ENCODE measurements at places on chromosomes 5 and 9.

- DNase-seq = no peak
Observed at GRCh38 chr9:127181315-127181580, 58.8 kb upstream of the ANGPTL2 start.

DNA sequence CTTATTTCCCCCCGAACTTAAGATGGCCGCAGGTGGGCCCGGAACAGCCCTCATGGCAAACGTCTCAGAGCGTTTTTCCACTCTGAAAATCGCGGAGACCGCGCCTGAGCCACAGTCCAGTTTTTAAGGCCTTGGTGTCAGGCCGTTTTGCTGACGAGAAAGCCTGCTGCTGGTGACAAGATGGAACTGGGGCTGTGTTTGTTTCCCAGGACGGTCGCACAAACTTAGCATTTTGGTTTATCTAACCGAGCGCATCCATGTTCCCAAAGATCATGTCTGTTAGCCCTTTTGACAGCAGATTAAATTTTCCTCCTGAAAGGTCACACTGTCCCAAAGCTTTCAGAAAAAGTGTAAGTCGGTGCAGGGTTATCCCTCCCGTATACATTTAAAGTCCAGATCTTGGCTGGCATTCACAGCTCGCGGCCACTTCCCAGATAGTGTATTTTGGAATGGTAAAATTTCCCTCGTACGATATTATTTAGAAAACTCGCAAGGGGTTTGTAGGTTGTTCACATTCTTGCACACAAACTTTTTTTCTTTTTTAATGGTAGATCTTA, 812 bp downstream of the SREK1 start:
- DNase-seq = peak; percentile 62

DNA sequence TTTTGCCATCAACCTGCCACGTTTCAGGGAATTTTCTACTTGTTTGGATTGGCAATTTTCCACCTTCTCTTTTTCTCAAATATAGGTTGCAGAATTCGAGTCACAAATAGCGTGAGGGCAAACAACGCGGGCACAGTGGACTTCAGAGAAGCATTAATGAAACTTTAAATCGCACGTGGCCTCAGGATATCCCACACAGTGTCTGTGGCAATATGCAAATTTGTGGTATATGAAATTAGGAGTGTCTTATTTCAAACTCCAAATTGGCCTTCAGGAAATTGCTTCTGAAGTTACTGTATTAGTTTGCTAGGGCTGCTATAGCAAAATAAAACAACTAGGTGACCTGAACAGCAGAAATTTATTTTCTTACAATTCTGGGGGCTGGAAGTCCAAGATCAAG, 91.2 kb downstream of the MTRR start:
- DNase-seq = no peak

GRCh38 chr5:129125819-129126218, 31.3 kb downstream of the ISOC1 start:
- DNase-seq = no peak

- no peak for DNase-seq
Observed at GRCh38 chr5:124920909-124921666, 174.6 kb upstream of the ZNF608 start.

DNA sequence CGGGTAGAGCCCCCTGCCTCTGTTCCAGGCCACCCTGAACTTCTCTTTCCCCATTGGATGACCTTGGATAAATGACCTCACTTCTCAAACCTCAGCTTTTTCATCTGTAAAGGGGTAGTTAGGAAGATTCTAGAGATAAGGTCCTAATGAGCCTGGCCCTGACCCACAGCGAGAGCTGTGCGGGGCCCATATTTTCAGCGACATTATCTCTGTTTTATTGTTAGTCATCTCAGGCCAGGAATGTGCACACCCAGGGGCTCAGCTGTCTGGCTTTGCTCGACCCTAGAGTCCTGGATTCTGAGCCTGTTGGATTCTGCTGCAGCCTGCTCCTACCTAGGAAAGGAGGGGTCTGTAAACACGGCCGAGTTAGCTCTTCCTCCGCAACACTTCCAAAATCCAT, 81.2 kb upstream of the LMX1B start:
- DNase-seq = no peak

GRCh38 chr5:148790545-148791333, 35.7 kb upstream of the ADRB2 start:
- DNase-seq = no peak

DNA sequence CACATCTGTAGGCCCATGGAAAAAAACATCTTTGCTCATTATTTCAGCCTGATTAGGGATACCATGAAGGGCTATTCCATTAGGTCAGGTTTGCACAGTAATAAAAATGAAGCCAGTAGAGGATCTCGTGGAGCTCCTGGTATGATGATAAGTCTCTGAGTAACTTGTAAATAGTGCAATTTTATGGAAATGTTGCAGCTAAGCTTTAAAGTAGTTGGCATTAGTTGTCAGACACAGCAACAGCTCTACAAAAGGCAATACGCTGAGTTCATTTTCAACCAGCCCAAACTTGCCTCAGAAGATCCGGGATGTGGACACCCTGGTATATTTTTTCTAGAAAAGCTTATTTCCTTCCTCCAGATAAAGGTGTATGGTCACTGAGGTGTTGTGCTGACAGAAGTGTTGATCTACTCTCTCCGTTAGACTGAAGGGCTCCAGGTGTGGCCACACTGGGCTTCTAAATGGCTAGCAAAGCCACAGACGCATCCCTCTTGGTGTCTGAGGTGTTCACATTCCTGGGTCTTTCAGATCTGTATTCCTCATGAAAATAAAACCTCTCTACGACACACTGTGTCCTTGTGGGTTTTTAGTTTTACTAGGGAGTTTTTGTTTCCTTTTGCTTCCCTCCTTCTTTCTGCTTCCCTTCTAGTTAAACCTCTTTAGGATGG, 141.6 kb downstream of the GHR start:
- DNase-seq = no peak

DNA sequence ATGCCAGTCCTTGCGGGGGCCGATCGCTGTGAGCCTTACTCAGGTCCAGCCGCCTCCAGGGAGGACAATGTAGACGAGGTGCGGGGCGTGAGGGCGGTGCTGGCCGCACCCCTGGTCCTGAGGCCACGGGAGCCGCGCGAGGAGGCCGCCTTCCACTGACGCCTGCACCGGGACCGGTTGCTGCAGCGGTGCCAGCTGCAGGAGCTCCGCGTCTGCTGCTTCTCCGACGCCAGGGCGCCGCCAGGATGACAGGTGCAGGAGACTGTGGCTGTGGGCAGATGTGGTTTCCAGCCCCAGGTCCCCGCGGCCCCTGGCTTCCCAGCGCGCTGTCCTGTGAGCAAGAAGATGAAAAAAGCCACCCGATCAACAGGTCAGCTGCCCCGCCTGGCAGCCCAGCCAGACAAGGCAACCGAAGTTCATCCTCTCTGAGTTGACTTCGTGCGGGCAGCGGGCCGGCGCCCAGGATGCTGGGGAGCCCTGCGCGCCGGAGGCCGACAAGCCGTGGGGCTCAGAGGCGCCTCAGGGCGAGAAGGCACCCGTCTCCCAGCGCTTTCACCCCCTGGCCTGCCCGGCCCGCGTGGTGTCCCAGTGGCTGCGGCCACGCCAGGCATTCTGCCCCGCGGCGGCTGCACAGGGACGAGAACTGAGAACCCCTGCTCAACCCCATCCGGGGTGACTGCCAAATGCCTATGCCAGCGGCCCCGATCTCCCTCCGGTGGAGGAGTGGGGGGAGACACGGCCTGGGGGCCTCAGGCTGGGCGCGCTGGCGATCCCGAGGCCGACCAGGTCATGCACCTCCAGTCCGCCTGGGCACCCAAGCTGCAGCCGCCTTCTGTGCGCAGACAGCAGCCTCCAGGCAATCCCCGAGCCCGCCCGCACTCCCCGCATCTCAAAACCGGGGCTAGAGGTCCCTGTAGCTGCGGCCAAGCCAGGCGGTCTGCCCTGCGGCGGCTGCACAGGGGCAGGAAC, 43.4 kb upstream of the BICD2 start:
- no peak for DNase-seq

DNA sequence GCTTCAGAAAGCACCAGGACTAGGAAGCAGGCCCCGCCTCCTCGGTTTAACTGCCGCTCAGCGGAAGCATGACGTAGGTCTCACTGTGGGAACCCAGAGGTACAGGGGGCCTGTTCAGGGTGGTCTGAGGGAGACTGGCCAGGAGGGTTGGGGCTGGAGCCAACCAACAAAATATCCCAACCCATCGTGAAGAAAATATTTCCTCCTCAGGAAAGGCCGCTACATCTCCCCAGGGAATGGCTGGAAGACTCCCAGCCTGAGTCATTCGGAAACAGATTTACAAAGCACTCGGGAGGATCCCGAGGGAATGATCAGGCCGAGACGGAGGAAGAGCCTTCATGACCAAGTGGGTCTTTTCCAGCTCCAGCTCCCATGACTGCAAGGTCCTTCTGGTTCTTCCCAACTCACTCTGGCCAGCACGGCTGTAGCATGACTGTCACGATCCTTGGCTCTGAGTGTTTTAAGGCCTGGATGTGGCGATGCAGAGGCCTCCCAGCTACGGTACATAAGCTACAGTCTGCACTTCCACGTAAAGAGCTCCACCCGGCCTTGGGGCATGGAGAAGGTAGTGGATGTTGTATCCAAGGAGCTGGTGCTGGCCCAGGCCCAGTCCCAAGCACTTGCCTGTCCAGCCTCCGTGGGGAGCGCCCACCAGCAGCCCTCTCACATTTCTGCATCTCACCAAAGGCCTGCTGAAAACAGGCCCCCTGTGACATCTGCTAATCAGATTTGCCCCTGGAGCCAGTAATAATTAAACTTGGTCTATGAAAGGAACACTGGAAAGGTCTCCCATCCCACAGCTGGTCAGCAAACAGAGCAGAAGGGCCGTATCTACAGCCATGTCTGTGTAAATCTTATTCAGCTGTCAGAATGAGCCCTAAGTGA, 100.6 kb downstream of the LHFPL2 start:
- DNase-seq = no peak

GRCh38 chr5:82405618-82406204, 127.6 kb upstream of the RPS23 start:
- no peak for DNase-seq

- DNase-seq = no peak
Observed at GRCh38 chr5:59864718-59865117, 28.8 kb downstream of the PDE4D start.

DNA sequence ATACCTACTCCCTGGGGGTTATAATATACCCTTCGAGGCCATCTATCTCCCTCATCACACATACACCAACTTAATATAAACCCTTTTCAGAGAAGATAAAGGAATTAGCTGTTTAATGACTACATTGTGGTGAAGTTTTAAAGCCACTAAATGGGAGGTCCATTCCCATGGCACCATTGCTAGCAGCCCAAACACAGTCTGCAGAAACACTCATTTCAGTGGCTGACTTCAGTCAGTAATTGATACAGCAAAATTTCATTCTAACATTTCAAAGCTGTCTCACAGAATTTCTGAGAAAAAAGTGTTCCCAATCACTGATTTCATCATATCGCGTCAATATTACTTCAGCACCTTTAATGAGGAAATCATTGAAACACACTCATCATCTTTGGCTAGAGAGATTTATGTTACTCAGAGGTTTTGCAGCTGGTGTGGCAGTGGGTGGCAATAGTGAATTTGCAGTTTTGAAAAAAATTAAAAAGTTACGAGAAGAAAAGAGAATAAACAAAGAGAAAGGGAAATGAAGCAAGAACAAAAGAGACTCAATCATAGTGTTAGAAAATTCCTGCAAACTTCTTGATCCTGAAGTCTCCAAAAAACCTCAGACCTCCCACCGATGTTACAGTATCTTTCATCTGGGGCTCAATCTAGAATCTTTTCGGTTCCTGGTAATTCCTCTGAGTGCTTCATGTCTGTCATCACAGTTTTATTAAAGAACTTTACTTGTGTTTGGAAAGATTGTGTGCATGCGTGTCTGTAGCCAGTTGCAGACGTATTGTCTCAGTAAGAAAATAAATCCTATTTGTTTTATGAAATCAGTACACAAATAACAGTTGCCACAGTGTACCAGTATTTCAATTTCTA, 105.0 kb downstream of the ERCC6L2 start:
- DNase-seq = no peak

DNA sequence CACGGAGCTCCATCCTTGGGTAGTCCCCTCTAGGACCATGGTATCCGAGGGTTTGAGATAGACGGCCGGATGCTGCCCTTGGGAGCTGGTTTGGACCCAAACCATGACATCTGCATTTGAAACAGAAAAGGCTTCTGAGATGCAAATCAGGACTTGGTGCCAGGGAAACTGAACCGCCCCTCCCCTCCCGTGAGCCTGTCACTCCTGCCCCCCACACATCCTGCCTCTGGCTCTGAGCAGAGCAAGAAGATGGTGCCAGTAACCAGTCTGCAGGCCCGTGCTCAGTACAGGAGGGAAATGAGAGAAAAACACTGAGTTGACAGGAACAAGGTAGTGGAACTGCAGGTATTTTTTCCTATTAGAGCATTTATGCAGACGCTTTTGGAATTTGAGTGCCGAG, 18.6 kb downstream of the ARPC5L start:
- DNase-seq = no peak

DNA sequence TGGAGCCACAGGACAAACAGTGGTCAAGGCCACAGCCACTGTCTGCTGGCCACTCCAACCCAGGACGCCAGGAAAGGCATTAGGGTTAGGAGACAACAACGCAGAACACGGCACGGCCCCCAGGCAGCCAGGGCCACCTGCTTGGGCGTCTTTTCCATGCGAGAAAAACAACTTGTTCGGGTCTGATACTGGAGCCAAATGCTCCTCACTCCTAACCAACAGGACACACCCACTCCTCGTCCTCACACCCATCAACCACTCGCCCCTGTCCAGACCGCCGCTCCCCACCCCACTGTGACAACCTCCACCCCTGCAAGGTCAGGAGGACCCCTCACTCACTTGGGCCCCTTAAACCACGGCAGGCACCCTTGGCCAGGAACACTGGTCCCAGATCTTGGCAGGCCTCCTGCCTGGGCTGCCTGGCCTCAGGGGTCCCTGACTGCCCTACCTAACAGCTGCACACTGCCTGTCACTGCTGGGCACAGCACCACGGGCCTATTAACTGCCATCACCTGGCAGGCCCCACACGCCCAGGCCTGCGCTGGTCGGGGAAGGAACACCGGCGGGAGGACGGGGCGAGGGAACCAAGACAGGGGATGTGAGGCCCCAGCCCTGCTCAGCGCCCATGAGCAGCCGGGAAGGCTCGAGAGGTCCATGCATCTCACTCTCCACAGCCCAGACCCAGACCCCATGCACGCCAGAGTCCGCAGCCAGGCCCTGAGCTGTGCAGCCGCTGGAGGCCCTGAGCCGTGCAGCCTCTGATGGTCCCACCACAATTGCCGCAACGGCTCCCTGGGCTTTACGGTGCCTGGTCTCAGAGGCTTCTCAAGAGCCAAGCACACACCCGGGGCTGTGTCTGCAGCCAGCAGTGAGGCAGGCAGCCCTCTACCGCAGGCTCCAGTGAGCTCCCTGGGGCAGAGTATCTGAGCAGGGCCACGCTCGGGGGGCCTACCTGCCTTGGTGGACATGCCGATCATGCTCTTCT, 13.8 kb downstream of the CLPTM1L start:
- DNase-seq = no peak

GRCh38 chr5:156778752-156779151, 71.3 kb upstream of the PPP1R2B start:
- no peak for DNase-seq

DNA sequence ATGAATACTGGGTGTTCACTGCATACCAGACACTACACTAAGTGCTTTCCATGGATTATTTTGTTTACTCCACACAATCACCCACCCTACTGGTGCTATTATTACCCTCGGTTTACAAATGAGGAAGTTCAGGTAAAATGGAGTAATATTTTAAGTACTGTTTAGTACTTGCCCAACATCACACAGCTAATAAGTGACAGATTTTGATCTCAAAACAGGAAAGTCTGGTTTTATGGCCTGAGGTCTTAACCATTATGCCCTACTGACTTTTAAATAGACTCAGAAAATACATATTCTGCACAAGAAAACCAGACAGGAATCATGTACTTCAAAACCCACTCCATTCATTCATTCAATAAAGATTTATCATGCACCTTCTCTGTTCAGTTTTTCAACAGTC, 431.0 kb upstream of the TLE4 start:
- no peak for DNase-seq
